ENCODE measurements at places on chromosomes 12 and 14.
A peak's percentile ranks its signal among the peaks of the same experiment; 100 is the strongest.

GRCh38 chr14:99928963-99929362 is 135.8 kb downstream of the EML1 start:
- DNase-seq, result no peak

- DNase-seq, result no peak
Observed at GRCh38 chr14:24311837-24312615, 724 bp downstream of the LTB4R start.

DNA sequence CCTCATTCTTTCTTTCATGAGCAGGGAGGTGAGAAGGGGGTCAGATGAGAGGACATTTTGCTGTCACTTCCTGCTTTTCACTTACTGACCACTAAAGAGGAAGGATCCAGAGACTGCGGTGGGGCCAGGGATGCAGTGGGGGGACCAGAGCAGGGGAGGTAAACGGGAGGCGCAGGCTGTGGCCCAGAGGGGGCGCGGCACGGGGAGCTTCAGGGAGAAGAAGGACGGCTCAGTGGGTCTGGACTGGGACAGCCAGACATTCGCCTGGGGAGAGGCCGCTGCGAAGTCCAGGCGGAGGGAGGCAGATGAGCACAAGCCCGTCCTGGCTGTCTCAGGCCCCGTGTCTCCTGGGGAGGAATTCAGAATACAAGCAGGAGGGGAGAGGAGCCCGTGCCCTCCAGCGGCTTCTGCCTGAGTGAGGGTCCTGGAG is 41.2 kb downstream of the SLC6A12 start:
- DNase-seq, result no peak

- no peak for DNase-seq
Observed at GRCh38 chr14:32896979-32897697, 41.5 kb upstream of the NPAS3 start.

DNA sequence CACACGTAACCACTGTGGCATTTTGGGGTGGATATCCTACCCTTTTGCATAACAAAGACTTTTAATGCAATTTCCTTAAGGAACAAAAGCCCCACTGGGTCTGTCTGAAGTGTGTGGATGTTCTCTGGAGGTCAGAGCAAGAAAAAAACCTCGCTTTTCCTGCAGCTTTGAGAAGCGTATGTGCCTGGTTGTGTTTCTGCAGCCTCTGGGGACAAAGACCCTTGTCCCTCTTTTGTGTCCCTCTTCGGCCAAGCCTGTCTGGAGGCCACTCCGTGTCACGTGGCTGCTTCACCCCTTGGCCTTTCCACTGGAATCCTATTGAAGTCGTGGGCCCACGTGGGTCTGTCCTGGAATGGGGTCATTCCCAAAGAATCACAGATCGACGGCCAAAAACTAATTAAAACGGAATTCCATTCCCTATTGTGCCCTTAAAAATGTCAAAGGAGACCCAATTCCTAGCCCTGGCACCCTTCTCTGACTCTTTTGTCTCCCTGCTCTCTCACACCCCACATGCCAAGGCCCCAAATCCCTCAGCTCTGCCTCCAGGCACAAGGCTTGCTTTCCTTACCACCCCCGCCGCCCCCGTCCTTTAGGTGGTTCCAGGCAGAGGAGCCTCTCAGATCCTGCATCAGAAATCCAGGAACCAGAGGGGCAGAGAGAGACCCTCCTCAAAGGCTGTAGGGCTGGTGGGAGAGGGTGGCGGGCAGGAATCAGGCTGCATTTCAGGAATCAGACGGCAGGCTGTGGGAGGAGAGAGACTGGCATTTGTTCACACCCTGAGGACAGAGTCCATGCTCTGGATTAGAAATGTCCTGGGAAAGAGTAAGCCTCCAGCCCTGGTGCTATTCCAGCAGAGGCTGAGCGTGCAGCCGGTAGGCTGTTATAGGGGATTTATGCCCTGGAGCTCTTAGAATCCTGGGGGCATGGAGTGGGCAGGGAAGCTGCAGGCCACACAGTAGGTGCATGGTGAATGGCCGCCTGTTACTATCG is 12.6 kb upstream of the CYP46A1 start:
- DNase-seq, result no peak

DNA sequence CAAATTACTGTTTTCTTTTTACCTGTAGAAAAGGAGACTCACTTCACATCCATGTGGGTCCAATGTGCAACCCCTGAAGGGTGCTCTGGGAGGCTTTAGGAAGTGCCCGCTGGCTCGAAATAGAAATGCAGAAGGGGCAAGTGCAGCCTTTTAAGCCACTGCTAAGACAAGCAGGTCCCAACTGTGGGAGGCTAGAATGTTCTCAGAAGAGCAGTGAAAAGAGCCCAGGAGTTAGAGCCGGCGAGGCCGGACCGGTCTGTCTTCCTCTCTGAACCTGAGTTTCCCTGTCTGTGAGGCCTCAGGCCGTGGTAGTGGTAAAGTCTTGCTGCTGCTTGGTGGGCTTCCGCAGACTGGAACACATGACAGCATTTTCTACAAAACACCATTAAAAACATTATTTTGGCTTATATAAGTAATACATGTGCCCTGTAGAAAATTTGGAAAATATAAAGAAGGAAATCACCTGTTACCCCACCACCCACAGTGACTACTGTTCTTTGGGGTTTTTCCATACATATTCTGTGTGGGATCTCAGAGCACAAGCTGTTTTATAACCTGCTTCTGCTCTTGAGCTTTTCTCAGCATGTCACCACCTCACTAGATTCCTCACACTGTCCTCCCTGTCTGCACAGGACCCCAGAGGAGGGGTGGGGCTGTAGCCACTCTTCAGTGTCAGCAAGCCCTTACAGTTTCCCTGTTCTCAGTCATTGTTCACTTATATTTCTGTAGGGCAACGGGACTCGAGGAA is 6.0 kb downstream of the CKB start:
- DNase-seq, result peak; percentile 20

DNA sequence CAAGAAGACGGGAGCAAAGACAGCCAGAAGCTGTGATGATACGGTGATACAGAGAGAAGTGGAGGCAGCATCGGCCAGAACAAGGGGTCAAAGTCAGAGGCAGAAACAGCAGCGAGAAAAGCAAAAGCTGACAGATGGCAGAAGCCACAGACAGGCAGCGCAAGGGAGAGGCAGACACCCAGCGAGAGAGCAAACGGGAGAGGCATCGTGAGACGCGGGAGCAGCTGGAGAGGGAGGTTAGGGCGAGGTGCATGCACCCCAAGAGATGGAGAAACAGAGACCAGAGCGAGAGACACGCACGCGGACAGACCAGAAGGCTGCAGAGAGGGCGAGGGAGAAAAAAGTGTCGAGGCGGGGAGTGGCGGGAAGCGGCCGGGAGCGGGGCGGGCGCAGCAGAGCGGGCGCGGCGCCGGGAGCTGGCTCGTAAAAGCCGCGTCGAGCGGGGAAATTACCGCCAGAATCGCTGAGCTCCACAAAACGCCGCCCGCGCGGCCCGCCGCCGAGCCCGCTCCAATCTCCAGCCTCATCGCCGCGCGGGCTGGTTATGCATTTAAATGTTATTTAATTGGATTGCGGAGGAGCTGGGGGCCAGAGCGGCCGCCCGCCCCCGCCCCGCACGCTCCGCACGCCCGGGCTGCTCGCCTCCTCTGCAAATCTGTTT is 15.6 kb downstream of the SMUG1 start:
- DNase-seq, result no peak

- no peak for DNase-seq
Observed at GRCh38 chr12:1350055-1350933, 244.1 kb downstream of the FBXL14 start.

- no peak for DNase-seq
Observed at GRCh38 chr14:97266653-97267052, 469.5 kb downstream of the VRK1 start.

DNA sequence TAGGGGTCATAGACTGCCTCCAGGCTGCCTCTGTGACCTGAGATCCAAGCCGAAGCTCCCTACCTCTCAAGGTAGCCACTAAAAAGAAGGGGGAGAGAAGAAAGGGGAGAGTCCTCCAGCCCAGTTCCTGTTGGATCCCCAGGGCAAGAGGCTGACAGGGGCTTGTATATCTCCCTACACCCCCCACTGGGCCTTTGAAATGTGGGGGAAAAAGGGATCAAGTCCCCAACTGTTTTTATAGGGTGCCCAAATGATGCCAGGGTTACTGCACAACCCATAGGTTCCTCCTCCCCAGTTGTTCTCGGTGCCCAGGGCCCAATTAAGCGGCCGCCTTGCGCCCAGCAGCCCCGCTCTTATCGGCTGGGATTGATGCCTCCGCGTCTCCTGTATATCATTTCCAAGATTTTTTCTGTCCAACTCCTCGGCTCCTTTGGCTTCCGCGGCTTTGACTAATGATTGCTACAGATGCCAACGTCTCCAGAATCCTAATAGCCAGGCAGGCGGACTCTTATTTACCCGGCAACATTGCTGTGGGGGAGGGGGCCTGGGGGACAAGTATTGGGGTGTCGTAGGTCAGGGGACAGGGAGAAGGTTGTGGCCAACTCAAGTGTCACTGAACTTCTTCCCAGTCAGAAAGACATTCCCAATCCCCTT is 7.6 kb upstream of the HOXC4 start:
- no peak for DNase-seq

DNA sequence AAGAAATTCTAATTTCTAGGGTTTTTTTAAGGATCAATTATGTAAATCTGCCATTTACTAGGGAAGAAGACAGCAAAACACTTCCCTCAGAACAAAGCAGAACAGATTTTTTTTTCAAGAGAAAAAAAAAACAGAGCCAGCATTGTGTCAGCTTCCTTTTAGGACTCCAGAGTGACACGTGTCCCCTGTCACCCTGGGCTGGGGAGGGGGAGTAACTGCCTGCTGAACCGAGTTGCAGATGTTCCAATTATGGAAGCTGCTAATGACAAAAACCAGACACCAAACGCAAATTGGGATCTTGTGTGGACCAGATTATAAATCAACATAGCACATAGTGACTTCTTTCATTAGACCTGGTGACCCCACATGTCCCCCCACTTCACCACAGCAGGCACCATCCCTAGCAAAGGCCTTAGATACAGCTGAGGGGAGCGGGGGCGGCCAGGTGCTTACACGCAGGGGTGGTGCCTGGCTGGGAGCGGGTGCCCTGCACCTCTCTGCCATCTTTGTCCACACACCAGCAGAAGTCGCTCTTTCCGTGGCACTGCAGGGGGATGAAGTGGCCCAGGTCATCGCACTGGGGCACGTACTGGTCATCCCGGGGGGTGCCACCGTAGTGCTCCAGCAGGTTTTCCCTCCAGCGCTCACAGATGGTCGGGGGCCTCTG is 25.4 kb downstream of the RTRAF start:
- peak; percentile 12 for DNase-seq

DNA sequence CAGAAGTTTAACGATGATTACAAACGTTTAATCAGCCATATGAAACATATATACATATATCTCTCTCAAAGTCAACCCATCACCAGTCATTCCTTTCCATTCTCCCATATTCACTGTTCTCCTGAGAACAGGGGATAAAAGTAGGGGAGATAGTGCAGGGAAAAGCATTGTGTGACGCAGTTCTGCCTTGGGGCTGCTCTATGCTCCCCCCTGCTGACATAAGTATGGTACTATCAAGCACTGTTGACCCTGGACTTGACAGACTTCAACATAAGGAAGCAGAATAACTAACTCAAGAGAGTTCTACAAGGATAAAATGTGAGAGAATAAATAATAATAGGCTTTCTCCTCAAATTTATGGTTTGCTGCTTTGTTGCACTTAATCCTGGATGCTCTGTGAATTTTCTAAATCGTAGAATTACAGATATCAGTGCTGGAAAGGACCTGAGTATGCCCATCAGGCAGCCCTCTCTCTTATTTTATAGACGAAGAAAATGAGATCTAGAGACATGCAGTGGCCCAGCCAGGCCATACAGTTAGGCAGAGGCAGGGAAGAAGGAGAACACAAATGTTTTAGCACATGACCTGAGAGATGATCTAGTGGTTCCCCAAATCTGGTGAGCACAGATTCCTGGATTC is 87.2 kb downstream of the SCN8A start:
- peak; percentile 81 for DNase-seq

- no peak for DNase-seq
Observed at GRCh38 chr12:118311666-118312065, 61.0 kb downstream of the TAOK3 start.

GRCh38 chr14:92039063-92039718 is 668 bp downstream of the TRIP11 start:
- peak; percentile 56 for DNase-seq

- DNase-seq, result no peak
Observed at GRCh38 chr12:124601706-124602105, 34.3 kb upstream of the NCOR2 start.

- no peak for DNase-seq
Observed at GRCh38 chr12:54697851-54698250, 49.7 kb upstream of the DCD start.

- peak; percentile 49 for DNase-seq
Observed at GRCh38 chr14:70073924-70074566, 114.7 kb downstream of the SLC8A3 start.

DNA sequence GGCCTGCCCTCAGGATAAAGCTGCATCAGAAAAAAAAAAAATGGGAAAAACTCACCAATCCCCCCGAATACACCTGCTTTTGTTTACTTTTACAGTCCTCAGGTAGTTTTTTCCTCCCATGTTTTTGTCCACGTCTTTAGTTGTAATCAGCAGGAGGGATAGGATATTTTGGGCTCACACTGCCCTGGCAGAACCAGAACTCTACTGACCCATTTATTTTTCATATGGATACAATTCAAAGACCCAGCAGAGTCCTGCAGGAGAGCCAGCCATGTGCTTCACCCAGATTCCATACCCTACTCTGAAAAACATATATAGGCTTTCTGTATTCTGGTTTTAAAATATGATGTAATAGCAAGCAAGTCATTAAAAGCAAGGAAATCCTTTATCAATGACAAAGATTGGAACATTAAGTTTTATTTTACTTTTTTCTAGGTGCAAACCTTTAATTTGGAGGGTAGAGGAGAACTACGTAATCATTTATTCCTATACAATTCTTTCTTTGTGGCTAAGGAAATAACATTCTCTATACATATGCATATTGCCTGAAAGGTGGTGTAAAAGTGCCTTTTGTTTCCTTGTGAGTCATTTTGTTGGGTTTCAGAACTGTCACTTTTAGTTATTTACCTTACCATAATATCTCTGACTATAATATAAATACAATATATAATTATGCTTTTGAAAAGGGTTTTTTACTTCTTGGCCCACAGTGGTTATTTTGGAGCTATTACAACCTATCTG is 19.1 kb downstream of the DACT1 start:
- no peak for DNase-seq

GRCh38 chr12:25705261-25705660 is 152.2 kb upstream of the LMNTD1 start:
- peak; percentile 28 for DNase-seq

- no peak for DNase-seq
Observed at GRCh38 chr12:21773263-21773741, 1.2 kb downstream of the KCNJ8 start.

GRCh38 chr12:50914872-50915484 is 37.4 kb upstream of the HIGD1C start:
- DNase-seq, result no peak

- no peak for DNase-seq
Observed at GRCh38 chr14:63857466-63858030, 4.7 kb downstream of the SYNE2 start.

DNA sequence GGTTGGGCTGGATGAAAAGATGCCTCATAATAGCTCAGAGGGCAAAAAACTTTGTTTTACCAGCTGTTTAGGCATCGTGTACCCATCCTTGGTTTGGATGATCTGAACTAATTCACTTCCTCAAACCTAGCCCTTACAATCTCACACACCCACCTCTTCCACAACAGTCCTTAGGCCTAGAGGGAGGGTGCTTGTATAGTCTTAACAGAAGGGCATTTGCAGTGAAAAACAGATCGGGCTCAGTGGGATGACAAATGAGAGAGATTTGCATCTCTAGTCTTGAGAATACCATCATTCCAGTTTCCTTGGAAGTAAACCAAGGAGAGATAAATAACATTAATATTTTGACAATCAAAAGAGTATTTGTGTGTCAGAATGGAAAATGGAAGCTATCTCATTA is 11.0 kb downstream of the SLCO1A2 start:
- no peak for DNase-seq

Measured in Kasumi-1 (cell line).